Dermis microvascular lymphatic vessel endothelial cell (primary cell): ENCODE measurements at places on chromosomes 1 and 21. TPM values are rescaled to one million over a fixed set of nuclear protein-coding genes. Genes with fewer than 3 reads are reported as not detected.

The SPATA17 gene
- total RNA-seq = under 0.01 and 0.13 TPM in 2 replicates

The TRIM45 gene
- 0.90 and 2.1 TPM in 2 replicates for total RNA-seq

The SELP gene
- total RNA-seq = 0.13 and 8.2 TPM in 2 replicates

The ANGPTL3 gene
- total RNA-seq = not detected in 2 replicates

The CD1B gene
- not detected in 2 replicates for total RNA-seq

The LCE1B gene
- not detected in 2 replicates for total RNA-seq

The KRTAP20-1 gene
- total RNA-seq = not detected in 2 replicates

The AK4 gene
- total RNA-seq = 16.6 and 23.5 TPM in 2 replicates

The RAB25 gene
- total RNA-seq = not detected in 2 replicates

The TGFB2 gene
- 13.4 and 32.7 TPM in 2 replicates for total RNA-seq

The STIL gene
- total RNA-seq = 4.6 and 7.2 TPM in 2 replicates

The ARHGEF2 gene
- total RNA-seq = 69.4 and 75.9 TPM in 2 replicates

The REG4 gene
- total RNA-seq = not detected in 2 replicates

The HIVEP3 gene
- total RNA-seq = 0.77 and 1.4 TPM in 2 replicates

The KHDRBS1 gene
- total RNA-seq = 54.2 and 58.7 TPM in 2 replicates

The CFHR5 gene
- not detected in 2 replicates for total RNA-seq

DNA sequence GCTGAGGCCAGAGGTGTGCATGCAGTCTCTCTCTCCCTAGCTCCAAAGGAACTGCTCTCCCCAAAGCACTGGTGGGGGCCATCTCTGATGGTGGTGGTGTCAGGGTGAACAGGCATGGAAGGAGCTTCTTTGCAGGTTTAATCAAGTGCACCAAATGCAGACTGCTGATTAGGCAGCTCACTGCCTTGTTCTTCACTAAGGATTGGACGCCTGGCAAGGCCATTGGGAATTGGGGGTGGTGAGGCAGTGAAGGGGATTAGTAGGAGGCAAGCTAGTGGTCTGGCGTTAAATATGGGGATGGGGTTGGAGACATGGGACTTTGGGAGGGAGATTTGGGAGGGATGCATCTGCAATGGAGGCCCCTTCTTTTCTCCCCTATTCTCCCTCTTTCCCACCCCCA lies 1.5 kb downstream of the CACNA1E start:
- no peak for DNase-seq

- no peak for DNase-seq
These were observed 4.5 kb downstream of the LCE2D start for GRCh38 chr1:152667648-152668047.

GRCh38 chr1:204971517-204972336 lies 71.3 kb upstream of the CNTN2 start:
- no peak for DNase-seq

DNA sequence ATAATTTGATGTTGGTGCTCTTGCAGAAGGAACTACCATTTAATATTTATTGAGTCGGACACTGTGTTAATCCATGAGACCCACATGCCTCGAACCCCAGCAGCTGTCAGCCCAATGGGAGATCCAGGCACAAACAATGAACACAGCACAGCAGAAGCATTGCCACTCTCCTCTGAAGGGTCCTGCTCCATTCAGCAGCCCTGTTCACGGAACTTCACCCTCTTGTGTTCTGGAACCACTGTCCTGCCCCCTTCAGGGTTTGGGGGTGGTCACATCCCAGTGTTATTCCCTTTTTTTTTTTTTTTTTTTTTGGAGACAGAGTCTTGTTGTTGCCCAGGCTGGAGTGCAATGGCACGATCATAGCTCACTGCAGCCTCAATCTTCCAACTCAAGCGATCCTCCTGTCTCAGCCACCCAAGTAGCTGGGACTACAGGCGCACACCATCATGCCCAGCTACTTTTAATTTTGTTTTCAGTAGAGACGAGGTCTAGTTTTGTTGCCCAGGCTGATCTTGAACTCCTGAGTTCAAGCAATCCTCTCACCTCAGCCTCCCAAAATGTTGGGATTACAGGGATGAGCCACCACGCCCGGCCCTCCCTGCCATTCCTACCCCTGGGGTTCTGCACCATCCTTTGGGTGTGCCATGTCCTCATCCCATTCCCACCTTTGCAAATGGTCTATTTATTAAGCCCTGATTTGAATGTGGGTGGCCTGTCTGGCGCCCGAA lies 70.2 kb downstream of the EVA1C start:
- DNase-seq = no peak

- DNase-seq = no peak
These were observed 2.8 kb downstream of the TGFB2 start for GRCh38 chr1:218347723-218348627.

DNA sequence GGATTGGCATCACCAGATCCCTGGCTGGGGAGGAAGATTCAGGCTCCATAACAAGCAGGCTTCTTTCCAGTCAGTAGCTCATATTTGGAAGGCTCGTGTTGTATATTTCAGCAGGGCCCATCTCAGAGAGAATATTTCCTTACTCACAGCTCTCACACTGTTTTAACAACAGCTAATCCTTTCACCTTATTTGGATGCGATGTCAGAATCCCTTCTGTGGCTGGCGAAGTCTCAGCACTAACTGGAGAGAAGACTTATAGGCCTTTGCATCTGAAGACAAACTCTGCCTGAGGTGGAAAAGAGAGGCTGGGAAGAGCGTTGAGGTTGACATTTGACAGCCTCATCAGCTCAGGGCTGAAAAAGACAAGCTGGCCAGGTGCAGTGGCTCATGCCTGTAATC lies 47.2 kb upstream of the CAPZB start:
- DNase-seq = no peak

DNA sequence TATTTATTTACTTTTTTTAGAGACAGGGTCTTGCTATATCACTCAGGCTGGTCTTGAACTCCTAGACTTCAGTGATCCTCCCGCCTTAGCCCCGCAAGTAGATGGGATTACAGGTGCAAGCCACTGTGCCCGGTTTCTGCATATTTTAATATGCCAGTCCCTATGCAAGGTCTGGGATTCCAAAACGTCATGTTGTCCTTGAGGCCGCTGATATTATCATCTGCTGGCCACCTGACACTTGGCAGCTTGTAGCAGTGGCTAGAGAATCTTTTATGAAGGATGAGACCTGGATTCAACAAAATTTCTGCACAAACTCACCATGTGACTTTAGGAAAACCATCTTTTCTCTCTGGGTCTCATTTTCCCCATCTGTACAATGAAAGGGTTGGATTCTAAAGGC lies 32.9 kb upstream of the OSBPL9 start:
- DNase-seq = no peak

DNA sequence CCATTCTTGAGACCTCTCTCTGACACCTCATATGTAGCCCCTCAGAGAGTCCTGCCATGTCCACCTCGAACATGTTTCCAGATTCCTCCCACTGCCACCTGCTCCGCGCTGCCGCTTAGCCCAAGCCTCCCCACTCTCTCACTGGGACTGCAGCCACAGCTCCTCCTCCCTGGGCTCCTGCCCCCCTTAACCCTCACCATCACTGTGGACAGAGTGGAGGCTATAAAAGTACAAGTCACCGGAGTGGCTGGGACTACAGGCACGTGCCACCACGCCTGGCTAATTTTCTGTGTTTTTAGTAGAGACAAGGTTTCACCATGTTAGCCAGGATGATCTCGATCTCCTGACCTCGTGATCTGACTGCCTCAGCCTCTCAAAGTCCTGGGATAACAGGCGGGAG lies 77.0 kb downstream of the VWA5B1 start:
- DNase-seq = no peak

DNA sequence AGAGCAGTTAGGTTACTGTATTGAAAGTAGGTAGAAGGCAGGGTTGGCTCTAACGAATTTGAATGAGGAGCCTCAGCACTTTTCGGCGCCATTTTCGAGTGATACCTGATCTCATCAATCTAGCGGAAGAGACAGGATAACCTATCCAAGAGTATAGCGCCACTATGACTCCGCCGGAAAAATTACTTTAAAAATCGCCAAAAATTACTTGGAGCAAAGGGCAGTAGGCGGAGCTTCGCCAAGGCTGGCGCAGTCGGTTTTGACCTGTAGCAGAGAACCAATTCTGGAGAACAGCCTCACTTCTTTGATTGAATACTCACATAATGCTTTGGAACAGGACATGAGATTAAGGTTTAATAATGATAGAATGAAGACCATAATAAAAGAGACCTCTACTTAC lies 25.6 kb downstream of the EFCAB7 start:
- DNase-seq = no peak

DNA sequence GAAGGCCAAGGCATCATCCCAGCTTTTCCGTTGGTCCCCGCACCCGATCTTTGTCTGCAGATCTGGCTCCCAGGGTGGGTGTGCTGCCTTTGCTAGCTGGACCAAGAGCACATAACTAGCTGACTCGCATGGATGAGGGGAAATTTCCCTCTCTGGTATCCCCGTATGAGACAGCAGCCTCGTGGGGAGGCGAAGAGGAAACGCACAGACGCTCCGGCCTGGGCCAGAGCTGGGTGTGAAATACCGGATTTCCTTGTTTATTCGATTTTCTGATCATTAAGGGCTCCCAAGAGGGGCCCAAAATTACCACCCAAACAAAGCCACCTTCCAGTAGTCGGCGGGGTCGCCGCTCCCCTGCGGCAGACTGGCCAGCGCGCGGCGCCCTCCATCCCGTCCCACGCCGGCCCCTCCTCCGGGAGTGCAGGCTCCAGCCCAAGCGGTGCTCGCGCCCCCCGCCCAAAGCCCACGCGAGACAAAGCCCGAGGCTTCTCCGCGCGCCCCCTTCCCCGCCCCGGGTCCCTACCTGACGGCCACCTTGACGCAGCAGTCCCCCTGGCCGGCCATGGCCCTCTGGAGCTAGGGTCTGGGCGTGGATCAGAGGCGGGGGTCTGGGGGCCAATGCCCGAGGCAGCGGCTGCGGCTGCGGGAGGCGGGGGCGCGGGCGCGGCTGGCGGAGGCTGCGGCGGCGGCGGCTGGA lies 546 bp downstream of the KIF21B start:
- DNase-seq = no peak

GRCh38 chr1:46940307-46940706 lies 969 bp downstream of the CYP4A11 start:
- no peak for DNase-seq

GRCh38 chr1:161932668-161933067 lies 91.0 kb downstream of the OLFML2B start:
- DNase-seq = no peak

- no peak for DNase-seq
These were observed 294.8 kb downstream of the PCP4 start for GRCh38 chr21:40162075-40162474.

GRCh38 chr1:168498956-168499687 lies 44.7 kb downstream of the XCL2 start:
- DNase-seq = no peak

GRCh38 chr1:180949616-180950000 lies 36.9 kb downstream of the KIAA1614 start:
- DNase-seq = no peak

GRCh38 chr1:156080241-156080862 lies 1.9 kb downstream of the MEX3A start:
- DNase-seq = no peak

DNA sequence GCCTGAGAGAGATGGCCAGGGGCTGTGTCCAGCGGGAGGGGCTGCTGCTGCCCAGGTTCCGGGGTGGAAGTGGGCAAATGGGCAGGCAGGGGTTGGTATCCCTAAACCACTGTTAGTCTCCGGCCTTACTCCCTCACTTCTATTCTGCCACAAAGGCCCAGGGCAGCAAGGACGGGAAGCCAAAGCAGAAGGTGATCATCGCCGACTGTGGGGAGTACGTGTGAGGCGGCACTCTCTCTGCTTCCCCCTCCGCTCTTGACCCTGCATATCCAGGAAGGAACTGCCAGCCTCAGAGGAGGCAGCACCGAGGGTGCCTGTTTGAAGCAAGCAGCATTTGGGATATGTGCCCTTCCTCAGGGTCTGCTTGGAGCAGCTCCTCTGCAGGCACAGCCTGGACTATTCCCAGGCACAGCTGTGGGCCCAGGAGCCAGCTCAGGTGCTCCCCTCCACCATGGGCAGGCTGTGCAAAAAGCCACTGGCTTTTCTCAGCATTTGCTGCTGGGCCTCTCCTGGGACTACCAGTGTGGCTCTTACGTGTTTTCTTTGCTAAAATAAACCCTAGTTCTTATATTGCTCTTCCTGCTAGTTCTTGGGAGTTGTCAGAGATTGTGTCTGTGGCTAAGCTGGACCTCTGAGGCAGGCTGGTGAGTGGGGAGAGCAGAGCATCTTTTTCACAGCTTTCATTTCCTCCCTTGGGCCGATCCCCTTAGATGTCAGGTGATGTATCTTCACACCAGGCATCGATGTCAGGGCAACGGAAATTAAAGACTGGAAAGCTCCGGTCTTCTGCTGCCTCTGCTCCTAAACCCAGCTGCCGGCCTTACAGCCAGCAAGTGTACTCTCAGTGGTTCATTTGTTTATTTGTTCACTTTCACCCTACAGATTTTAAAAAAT lies 14.7 kb downstream of the PPIE start:
- no peak for DNase-seq

DNA sequence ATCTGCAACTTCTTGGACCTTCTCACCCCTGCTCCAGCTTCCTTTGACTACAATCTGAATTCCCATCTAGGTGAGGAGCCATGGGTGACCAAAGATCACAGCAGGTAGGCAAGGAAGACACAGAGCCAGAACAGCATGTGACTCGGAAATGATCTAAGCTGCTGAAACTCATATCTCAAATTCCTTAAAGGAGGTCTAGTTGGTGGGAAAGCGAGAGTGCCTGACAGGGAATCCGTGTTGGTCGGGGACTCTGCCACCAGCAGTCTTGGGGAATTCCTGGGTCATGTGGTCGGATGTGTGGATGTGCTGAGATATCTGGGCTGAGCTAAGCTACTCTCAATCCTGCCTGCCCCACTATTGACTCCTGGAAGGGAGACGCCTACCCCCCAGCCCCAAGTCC lies 3.2 kb upstream of the NUAK2 start:
- DNase-seq = no peak

GRCh38 chr1:182785181-182785580 lies 4.4 kb upstream of the NPL start:
- no peak for DNase-seq

DNA sequence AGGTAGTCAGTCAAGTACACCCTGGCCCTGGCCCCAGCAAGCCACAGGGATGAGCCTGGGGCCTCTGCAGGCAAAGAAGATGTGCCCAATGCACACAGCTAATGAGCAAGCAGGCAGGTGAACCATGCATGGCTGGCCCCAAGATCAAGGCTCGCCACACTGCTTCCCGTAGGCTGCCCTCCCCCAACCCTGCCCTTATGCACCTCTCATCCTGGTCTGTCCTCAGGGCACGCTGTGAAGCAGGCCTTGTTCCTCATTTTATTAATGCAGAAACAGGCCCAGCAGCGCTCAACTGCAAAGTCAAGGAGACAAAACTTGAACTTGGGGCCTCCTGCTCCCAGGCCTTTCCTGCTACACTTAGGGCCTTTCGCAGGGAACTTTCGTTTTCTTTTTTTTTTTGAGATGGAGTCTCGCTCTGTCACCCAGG lies 35.6 kb upstream of the ID3 start:
- DNase-seq = no peak

- no peak for DNase-seq
These were observed 91.6 kb downstream of the KIF26B start for GRCh38 chr1:245246433-245246832.
